ENCODE measurements at places on chromosomes 12 and 14.

- DNase-seq: no peak
Measured at GRCh38 chr12:58105225-58106119, 164.1 kb downstream of the ATP23 start.

DNA sequence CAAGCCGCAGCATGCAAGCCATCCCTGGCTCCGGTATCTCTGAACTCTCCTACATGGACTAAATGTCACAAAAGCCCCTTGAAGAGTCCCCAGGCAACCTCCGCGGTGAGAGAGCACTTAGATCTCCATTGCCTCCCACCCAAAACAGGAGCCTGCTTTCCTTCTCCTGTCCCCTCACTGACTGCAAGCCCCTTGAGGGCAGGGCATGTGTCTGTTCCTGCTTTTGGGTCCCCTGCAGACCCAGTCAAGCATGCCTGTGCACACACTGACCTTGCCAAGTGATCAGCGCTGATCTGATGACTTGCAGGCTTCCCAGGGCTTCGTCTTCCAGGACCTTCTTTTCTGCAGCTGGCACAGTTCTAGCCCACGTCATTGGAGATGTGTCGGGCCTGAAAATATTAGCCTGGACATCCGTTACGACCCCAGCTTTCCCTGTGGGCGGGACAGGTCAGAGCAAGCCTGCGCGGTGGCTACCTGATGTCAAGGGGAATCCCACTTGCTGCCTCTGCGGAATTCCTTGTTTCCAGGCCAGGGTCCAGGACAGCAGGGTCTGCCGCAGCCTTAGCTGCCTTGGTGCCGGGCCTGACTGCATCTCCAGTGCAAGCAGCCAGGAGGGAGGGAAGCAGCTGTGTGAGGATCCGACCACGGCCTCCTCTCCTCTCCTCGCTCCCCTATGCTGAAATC is 92.5 kb downstream of the FBXL14 start:
- no peak for DNase-seq

DNA sequence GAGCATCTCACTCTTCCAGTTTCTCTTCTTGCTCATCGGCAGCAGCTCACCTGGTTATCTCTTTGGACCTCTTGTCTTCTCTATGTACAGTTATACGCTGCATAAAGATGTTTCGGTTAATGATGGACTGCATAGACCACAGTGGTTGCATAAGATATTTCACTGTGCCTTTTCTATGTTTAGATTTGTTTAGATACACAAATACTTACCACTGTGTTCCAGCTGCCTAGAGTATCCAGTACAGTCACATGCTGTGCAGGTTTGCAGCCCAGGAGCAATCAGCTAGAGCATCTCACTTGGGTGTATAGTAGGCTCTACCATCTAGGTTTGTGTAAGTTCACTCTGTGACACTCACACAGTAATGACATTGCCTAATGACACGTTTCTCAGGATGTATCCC is 57.6 kb downstream of the FBXL14 start:
- DNase-seq: no peak

DNA sequence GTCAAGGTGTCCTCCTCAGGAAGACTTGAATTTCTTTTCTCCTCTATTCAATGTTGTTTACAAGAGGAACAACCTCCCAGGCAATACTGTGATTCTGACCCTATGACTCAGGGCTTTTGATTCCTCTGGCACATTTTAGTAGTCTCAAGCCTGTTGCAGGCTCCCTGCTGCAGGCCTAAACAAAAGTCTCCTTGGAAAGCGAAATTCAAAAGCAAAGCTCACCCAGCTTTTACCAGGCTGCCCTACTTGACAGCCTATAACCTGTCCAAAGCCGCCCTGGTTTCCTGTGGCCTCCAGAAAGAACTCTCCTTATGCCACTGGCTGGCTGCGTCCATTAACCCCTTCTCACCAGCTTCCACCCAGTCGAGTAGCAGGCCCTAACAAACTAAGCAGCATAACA is 11.6 kb downstream of the FGD6 start:
- no peak for DNase-seq

GRCh38 chr14:52836063-52836462 is 44.7 kb upstream of the GNPNAT1 start:
- DNase-seq: no peak

GRCh38 chr14:83147006-83147405 is 1613.4 kb upstream of the SEL1L start:
- DNase-seq: no peak

DNA sequence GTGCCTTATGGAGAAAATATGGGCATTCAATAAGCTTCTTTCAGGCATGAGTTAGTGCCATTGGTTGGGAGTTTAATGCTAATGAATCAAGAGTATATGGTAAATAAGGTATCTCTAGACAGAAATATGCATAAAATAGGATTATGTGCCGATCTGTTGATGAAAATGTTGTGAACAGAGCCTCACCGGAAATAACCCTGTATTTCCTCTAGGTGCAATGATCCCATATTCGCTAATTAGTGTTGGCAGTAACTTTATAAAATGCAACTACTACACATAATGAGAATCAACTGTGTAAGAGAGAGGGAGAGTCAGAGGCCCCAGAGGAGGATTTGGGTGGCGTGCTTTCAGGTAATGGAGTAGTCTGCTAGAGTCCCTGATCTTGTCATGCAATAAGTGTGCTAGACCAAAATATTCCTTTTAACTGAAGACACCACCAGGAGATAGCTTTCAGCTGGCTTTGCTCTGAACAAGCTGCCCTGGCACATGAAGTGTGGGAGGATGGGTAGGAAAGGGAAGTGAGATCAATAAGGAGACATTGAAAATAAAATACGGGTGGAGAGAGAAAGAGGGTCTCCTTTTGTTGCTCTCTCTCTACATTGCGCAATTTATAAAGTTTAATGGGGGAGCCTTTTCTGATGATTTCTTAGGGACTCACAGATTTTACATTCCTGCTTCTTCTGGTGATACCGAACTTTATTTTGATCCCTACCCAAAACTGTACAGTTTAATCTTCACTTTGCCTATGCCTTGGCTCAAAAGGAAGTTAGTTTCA is 68.6 kb upstream of the PLXNC1 start:
- no peak for DNase-seq

- DNase-seq: no peak
Measured at GRCh38 chr14:74913986-74914573, 9.0 kb downstream of the RPS6KL1 start.

GRCh38 chr12:27537855-27538675 is 14.1 kb downstream of the PPFIBP1 start:
- no peak for DNase-seq

GRCh38 chr12:108322998-108323397 is 16.1 kb downstream of the CMKLR1 start:
- DNase-seq: no peak

- DNase-seq: no peak
Measured at GRCh38 chr14:24958271-24958670, 91.7 kb downstream of the STXBP6 start.

DNA sequence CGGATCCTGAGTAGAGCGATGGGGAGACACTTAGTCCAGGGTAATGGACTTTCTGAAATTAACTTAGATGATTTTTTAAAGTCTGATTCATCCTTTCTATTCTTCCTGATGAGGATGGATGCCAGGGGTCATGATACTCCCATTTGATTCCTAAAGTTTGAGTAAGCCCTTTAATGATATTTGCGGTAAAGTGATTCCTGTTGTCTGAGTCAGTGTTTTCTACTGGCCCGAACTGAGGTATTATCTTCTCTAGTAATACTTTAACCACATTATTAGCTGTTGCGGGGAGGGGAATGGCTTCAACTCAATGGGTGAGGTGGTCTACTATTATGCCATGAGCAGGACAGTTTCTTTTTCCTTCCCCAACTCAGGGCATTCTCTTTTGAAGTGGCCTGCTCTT is 111.6 kb downstream of the RIN3 start:
- no peak for DNase-seq
